ENCODE measurements at places on chromosomes 5 and 9.

GRCh38 chr9:24127519-24127918 is 301.5 kb upstream of the ELAVL2 start:
- DNase-seq: no peak
- H3K27ac ChIP-seq: no peak overlapping the region
- no peak overlapping the region for H3K4me3 ChIP-seq
- no peaks in the 10 kb centered on the region for H3K4me1 ChIP-seq
- H3K36me3 ChIP-seq: no peaks in the 10 kb centered on the region

GRCh38 chr9:27565696-27566095 is 7.6 kb downstream of the C9orf72 start:
- H3K36me3 ChIP-seq: 0 out of 2 replicates have a peak, but pooled peaks cover 1% of the 10 kb centered on the region
- no peak for DNase-seq
- no peak overlapping the region for H3K4me3 ChIP-seq
- H3K27ac ChIP-seq: no peak overlapping the region

- H3K27me3 ChIP-seq: peaks cover 12% of the 10 kb centered on the region
- no peak overlapping the region for H3K27ac ChIP-seq
- peaks cover 9% of the 10 kb centered on the region for H3K4me1 ChIP-seq
- no peak for DNase-seq
- no peaks in the 10 kb centered on the region for H3K36me3 ChIP-seq
These were observed 166.5 kb downstream of the RMI1 start for GRCh38 chr9:84146893-84147710.

DNA sequence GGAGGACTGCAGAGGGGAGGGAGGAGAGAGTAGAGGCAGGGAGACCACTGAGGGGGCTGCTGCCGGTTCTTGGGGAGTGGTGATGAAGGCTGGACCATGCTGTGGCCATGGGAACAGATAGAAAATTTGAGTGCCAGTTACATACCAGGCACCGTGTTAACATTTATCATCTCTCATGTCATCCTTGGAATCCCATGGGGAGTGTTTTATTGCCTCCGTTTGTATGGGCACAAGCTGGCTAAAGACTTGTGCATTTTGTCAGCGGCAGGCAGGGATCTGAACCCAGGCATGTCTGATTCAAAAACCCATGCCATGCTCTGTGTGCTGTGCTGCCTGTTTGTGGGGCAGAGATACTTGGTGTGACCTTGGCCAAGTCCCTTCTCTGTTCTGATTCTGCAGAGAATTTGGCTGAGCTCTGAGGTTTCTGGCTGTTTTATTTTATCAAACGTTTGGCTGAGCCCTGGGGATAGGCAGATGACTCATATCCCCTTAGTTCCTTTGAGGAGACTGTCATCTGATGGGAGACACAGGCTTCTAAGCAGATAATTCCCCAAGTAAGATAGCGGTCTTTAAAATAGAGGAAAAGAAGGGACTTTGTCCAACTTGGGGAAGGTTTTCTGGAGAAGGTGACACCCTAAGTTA is 22.2 kb downstream of the COL27A1 start:
- no peak overlapping the region for H3K4me3 ChIP-seq
- H3K36me3 ChIP-seq: 0 out of 2 replicates have a peak, but pooled peaks cover 2% of the 10 kb centered on the region
- H3K4me1 ChIP-seq: peaks cover 53% of the 10 kb centered on the region
- H3K27me3 ChIP-seq: no peaks in the 10 kb centered on the region
- H3K27ac ChIP-seq: peak overlapping the region; percentile 22

GRCh38 chr9:74172874-74173273 is 324.3 kb upstream of the RORB start:
- H3K4me1 ChIP-seq: no peaks in the 10 kb centered on the region
- no peaks in the 10 kb centered on the region for H3K36me3 ChIP-seq
- H3K4me3 ChIP-seq: no peak overlapping the region
- no peak for DNase-seq

DNA sequence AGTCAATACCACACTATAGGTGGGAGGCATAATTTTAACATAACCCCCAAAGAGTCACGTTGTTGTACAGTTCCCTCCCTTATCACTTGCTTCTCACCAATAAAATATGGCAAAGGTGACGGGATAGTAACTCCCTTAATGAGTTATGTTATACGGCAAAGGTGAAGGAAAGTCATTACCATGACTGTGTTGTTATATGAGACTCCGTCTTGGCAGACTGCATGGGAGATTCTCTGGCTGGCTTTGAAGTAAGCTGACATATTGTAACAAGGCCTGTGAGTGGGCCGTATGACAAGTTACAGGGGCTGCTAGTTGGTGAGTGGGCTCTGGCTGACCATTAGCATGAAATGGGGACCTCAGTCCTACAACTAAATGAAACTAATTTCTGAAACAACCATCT is 366.4 kb upstream of the FTMT start:
- H3K27me3 ChIP-seq: no peaks in the 10 kb centered on the region
- H3K36me3 ChIP-seq: no peaks in the 10 kb centered on the region
- H3K4me3 ChIP-seq: no peak overlapping the region
- no peaks in the 10 kb centered on the region for H3K4me1 ChIP-seq
- DNase-seq: no peak

DNA sequence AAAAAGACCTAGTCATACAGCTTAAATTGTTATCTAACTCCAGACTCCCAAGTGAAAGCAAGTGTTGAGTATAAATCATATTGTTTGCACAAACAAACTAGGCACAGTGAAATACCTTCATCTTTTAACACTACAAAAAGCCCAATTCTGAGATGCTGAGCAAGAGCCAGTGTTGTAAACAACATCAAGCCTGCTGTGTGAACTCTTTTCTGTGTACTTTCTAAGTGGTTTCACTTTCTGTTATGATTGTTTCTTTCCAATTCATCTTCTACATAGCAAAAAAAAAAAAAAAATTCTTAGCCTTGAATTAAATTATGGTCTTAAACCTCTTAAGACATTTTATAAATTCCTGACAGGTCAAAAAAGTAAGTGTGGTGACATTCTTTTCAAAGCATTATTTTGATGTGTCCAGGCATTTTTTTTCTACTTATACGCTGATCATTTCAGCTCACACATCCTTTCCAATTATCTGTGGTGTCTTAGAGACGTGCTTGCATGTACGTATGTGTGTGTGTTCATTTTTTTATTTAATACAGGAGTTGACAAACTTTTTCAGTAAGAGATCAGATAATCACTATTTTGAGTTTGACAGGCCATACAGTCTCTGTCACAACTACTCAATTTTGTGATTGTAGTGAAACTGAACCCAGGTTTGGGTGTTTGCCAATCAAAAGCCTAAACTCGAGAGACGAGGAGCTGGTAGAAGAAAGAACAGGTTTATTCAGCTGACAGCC is 556.1 kb downstream of the CDH9 start:
- H3K27me3 ChIP-seq: no peaks in the 10 kb centered on the region
- no peak overlapping the region for H3K27ac ChIP-seq
- no peaks in the 10 kb centered on the region for H3K36me3 ChIP-seq
- DNase-seq: no peak

DNA sequence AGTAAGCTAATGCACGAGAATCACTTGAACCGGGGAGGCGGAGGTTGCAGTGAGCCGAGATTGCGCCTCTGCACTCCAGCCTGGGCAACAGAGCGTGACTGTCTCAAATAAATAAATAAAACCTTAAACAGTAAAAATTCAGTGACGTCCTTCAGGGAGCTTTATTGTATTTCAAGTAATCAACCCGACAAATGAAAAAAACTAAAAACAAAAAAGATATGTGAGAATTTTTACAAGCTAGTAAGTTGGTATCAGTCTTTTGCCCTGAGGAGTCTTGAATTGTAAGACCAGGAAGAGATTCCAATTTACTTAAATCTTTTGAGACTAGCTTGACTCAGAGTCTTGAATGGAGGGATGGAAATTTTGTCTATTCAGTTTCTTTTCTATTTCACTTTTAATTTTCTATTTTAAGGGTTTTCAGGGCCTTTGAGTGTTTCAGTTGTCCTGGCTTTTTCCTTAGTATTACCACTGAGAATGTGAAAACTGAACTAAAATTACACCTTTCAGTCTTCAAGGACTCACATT is 126.0 kb upstream of the DHFR start:
- H3K4me1 ChIP-seq: no peaks in the 10 kb centered on the region
- no peak overlapping the region for H3K27ac ChIP-seq
- H3K36me3 ChIP-seq: peaks cover 4% of the 10 kb centered on the region
- no peaks in the 10 kb centered on the region for H3K27me3 ChIP-seq
- no peak overlapping the region for H3K4me3 ChIP-seq

- H3K4me1 ChIP-seq: peaks cover 15% of the 10 kb centered on the region
- H3K27me3 ChIP-seq: no peaks in the 10 kb centered on the region
- DNase-seq: peak; percentile 27
- H3K27ac ChIP-seq: peak overlapping the region; percentile 99
- H3K4me3 ChIP-seq: peak overlapping the region; percentile 74
- no peaks in the 10 kb centered on the region for H3K36me3 ChIP-seq
These were observed 1.4 kb downstream of the GLIS3 start for GRCh38 chr9:4298255-4299004.

DNA sequence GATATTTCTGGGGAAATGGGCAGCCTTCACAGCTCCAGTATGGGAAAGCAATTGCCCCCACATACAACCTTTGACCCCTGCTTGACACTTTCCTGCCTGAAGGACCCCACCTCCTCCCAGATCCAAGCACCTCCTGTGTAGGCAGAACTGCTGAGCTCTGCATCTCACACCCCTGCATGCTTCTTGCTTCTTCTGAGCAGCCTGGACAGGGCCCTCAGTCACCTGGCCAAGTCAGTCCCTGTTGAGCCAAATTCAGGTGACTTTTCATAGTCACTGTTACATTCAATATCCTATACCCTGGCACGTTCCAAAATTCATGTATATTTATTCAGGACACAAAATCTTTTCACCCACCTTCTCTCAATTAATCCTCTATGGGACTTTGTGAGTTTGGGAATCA is 30.4 kb upstream of the CTSL start:
- H3K4me1 ChIP-seq: no peaks in the 10 kb centered on the region
- H3K4me3 ChIP-seq: no peak overlapping the region
- DNase-seq: no peak

DNA sequence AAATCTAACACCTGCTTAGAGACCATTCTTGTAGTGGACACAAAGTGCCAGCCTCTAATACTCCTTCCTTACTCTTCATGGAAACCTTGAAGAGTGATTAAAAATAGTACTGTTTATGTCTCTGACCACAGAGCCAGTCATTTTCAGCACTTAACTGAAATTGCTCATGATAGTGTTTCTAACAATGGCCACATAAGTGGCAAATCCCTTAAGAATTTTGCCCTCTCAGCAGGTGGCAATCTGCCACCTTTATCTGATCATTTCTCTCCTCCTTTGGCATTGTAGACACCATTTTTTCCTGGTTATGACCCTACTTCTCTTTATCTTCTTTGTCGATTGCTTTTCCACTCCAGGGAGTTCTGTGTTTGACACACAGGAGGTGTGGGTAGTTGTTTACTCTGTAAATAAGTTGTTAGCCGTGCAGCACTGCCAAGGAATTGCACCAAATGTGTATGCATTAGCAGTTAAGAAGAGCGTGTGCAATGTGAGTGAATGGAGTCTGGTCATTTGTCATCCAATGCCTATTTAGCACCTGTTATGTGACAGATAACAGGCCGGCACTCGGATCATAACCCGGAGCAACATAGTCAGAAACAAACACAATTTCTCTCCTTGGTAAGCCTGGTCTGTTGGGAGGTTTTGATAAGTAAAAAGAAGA is 36.8 kb upstream of the STARD4 start:
- no peak overlapping the region for H3K27ac ChIP-seq
- DNase-seq: peak; percentile 38
- H3K36me3 ChIP-seq: no peaks in the 10 kb centered on the region
- no peaks in the 10 kb centered on the region for H3K27me3 ChIP-seq

All from IMR-90 (cell line).